ENCODE measurements at places on chromosomes 2 and 18. TPM values are rescaled to one million over a fixed set of nuclear protein-coding genes. Genes with fewer than 3 reads are reported as not detected.

LMAN2L gene
- total RNA-seq, result 12.5 TPM

SH3RF3 gene
- total RNA-seq, result 1.1 TPM

DNA sequence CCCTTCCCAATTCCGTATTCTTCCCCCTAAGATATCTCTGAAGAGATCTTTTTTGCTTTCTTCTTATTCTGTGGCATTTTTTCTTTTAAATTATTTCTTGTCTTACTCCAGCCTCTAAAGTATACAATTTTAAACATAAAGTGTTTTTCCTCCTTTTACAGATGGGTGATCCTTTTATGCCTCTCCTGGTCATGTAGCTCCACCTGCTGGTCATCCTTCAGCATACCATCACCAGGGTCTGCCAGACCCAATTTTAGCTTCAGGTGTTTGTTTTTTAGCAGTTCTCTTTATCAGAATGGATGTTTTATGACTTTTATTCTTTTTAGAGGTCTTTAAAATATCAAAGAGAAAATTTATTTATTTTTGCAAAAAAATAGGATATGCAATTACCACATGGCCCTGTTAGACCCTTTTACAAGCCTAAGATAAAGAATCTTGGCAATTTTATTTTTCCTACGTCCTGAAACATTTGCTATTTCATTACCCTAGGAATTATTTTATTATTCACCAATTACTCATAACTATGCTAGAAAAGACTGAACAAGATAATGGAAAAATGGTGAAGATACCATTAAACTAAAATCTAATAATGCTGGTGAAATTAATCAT is 55.5 kb downstream of the PIGN start:
- no peaks in the 10 kb centered on the region for H3K27me3 ChIP-seq
- no peak overlapping the region for H3K4me3 ChIP-seq
- H3K27ac ChIP-seq, result no peak overlapping the region
- DNase-seq, result peak; percentile 19

DNA sequence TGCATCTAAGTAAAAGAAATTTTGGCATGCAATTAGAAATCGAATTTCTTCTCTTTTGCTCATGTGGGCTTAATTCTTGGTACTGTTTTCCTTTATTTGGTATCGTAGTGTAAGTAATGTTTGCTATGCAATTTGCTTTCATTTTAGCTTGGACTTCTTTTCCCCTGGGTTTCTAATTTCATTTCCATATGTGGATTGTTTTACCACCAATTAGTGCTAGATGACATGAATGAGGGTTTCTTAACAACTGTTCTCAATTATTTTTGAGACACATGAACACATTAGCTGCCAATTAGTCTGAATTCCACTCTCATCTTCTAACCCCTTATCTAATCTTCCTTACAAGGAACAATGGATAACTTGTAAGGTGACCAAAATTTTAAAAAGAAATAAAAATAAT is 1047.2 kb upstream of the PIK3C3 start:
- no peaks in the 10 kb centered on the region for H3K36me3 ChIP-seq
- H3K4me1 ChIP-seq, result no peaks in the 10 kb centered on the region
- no peak for DNase-seq
- no peak overlapping the region for H3K27ac ChIP-seq
- H3K4me3 ChIP-seq, result no peak overlapping the region

- no peak for DNase-seq
- no peaks in the 10 kb centered on the region for H3K4me1 ChIP-seq
- H3K27ac ChIP-seq, result no peak overlapping the region
- no peaks in the 10 kb centered on the region for H3K36me3 ChIP-seq
Measured at GRCh38 chr2:66507673-66508201, 72.8 kb downstream of the MEIS1 start.

REG3A gene
- total RNA-seq, result 834 TPM

SIX3 gene
- total RNA-seq, result not detected

DNA sequence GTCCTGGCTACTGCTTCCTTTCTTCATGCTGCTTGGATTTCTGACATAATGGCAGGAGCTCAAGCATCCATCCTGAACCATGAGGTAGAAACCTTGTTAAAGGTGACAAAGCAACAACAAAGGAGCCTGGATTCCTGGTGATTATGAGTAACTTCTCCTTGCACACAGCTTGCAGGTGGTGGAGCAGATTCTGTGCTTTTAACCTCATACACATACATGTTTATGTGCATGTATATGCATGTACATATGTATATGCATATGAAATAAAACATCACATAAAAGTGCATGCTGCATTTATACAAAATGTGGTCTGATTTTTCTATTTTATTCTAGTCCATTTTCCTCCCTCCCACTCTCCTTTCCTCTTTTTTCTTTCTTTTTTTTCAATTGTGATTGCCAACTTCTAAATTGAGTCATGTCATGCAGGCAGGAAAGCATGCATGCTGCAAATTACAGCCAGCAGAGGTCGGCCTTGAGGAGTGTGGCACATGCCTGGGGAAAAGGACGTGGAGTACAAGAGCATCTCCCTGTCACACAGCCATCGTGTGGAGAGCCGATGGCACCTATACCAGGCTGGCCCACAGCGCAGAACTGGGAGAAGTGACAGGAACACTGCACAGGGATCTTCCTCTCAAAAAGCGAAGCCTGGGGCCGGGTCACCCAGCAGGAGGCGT is 17.9 kb downstream of the LCT start:
- H3K36me3 ChIP-seq, result no peaks in the 10 kb centered on the region
- DNase-seq, result no peak
- H3K27ac ChIP-seq, result no peak overlapping the region

GRCh38 chr2:39325966-39326365 is 82.2 kb upstream of the CDKL4 start:
- no peak overlapping the region for H3K4me3 ChIP-seq
- no peak for DNase-seq
- H3K27me3 ChIP-seq, result no peaks in the 10 kb centered on the region
- peaks cover 32% of the 10 kb centered on the region for H3K36me3 ChIP-seq
- H3K27ac ChIP-seq, result no peak overlapping the region
- no peaks in the 10 kb centered on the region for H3K4me1 ChIP-seq

G6PC2 gene
- total RNA-seq, result not detected

- H3K27ac ChIP-seq, result no peak overlapping the region
- H3K4me1 ChIP-seq, result peaks cover 20% of the 10 kb centered on the region
- no peaks in the 10 kb centered on the region for H3K36me3 ChIP-seq
- no peaks in the 10 kb centered on the region for H3K27me3 ChIP-seq
- DNase-seq, result no peak
Measured at GRCh38 chr18:74528913-74529312, 5.4 kb upstream of the CNDP1 start.

GRCh38 chr2:38113981-38114708 is 38.2 kb upstream of the CYP1B1 start:
- no peak overlapping the region for H3K27ac ChIP-seq
- H3K36me3 ChIP-seq, result no peaks in the 10 kb centered on the region
- H3K4me3 ChIP-seq, result no peak overlapping the region
- H3K4me1 ChIP-seq, result no peaks in the 10 kb centered on the region

DNA sequence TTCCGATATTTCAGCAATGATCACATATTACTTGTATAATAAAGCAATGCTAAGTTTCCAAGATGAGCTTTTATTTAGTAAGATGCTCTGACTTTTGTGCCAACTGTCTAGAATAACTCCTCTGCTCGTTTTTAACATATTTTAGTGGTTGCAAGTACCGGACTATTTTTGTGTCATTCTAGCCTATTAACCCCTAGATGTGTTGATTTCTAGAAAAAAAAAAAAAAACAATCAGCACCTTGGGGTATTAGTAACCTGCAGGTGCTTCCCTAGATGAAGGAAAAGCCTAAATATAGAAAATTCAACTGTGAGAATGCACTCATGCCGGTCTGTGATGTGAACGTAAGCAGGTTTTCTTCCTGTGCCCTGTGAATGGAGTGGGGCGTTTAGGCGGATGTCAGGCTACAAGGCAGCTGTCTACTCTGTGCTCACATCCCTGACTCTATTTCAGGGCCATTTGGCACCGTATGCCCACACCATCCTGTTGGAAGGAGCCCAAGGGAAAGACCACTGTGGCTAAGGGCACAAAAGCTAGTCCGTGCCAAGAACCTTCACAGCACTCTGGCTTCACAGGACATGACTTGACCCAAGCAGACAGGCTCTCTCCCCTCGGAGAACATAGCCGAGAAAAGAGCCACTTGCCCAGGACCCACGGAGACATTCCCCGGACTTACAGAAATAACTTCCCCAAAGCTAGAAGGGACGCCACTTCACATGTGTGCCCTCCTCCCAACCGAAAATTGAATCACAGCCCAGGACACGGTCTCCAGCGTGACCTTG is 60.9 kb upstream of the AGAP1 start:
- H3K4me3 ChIP-seq, result no peak overlapping the region
- no peaks in the 10 kb centered on the region for H3K4me1 ChIP-seq
- no peaks in the 10 kb centered on the region for H3K27me3 ChIP-seq
- no peak for DNase-seq
- no peak overlapping the region for H3K27ac ChIP-seq
- H3K36me3 ChIP-seq, result no peaks in the 10 kb centered on the region

NYAP2 gene
- total RNA-seq, result not detected

- peak; percentile 52 for DNase-seq
- H3K27me3 ChIP-seq, result no peaks in the 10 kb centered on the region
- H3K27ac ChIP-seq, result no peak overlapping the region
- no peaks in the 10 kb centered on the region for H3K36me3 ChIP-seq
- no peaks in the 10 kb centered on the region for H3K4me1 ChIP-seq
Measured at GRCh38 chr2:219037783-219038499, 3.4 kb downstream of the CFAP65 start.

HOXD11 gene
- not detected for total RNA-seq

- no peak overlapping the region for H3K27ac ChIP-seq
- H3K4me3 ChIP-seq, result no peak overlapping the region
- DNase-seq, result no peak
- no peaks in the 10 kb centered on the region for H3K36me3 ChIP-seq
- H3K4me1 ChIP-seq, result no peaks in the 10 kb centered on the region
- no peaks in the 10 kb centered on the region for H3K27me3 ChIP-seq
Measured at GRCh38 chr2:39379643-39380524, 57.2 kb downstream of the MAP4K3 start.

IL1B gene
- total RNA-seq, result 0.53 TPM

DNA sequence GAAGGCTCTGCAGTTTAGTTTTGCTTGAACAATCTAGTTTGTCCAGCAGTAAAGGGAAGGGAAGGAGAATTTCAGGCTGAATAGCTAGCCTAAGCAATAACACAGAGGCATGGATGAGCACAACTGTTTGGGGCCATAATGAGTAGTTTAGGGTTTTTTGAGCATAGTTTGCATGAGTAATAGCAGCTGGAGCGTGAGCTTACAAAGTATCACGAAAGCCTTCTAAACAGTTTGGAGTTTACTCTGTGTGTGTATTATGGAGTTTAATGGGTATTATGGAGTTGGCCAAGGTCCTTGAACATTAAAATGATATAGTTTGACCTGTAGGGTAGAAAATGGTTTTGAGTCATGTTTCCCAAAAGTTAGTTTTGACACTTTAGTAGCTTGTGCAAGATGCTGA is 782.3 kb downstream of the ERBB4 start:
- DNase-seq, result no peak
- no peak overlapping the region for H3K4me3 ChIP-seq
- no peaks in the 10 kb centered on the region for H3K27me3 ChIP-seq
- no peaks in the 10 kb centered on the region for H3K36me3 ChIP-seq
- no peak overlapping the region for H3K27ac ChIP-seq
- no peaks in the 10 kb centered on the region for H3K4me1 ChIP-seq

GRCh38 chr18:75207310-75208154 is 1.4 kb downstream of the PTGR3 start:
- H3K4me1 ChIP-seq, result peaks cover 43% of the 10 kb centered on the region
- peak overlapping the region; percentile 100 for H3K27ac ChIP-seq
- no peak for DNase-seq
- no peaks in the 10 kb centered on the region for H3K27me3 ChIP-seq
- H3K36me3 ChIP-seq, result no peaks in the 10 kb centered on the region

DNA sequence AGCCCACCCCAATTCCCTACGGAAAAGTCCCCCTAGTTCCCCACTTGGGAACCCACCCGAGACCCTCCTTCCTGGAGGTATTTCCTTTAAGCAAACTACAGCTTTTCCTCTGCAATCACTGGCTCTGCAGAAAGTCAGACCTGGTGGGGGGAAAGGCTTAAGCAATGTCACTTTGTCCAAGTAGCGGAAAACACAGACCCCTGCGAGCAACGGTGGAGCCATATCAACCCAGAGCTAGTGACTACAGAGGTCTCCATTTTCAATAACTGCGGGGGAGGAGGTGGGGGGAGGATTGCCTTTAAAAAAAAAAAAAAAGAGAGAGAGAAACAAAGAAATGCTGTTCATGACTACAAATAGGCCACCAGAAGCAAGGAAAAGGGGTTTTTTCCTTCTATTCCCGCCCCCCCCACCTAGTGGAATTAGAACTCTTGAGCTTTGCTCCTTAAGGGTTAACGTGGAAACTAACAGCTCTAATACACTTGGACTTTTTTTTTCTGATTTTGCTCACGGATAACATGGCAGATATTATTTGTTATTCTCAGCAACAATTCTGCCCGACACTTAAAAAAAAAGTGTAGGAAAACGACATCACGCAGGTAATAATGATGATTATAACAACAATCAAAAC is 1.1 kb upstream of the FRZB start:
- H3K27me3 ChIP-seq, result no peaks in the 10 kb centered on the region
- H3K4me1 ChIP-seq, result no peaks in the 10 kb centered on the region
- no peaks in the 10 kb centered on the region for H3K36me3 ChIP-seq
- DNase-seq, result no peak
- H3K4me3 ChIP-seq, result peak overlapping the region; percentile 47

SIGLEC15 gene
- total RNA-seq, result not detected

- no peak for DNase-seq
- no peak overlapping the region for H3K4me3 ChIP-seq
- no peak overlapping the region for H3K27ac ChIP-seq
- H3K36me3 ChIP-seq, result peaks cover 70% of the 10 kb centered on the region
Measured at GRCh38 chr18:13051159-13051558, 60.0 kb downstream of the CEP192 start.

FTCDNL1 gene
- total RNA-seq, result not detected

UGT1A9 gene
- total RNA-seq, result 15.8 TPM

- no peak for DNase-seq
- H3K4me1 ChIP-seq, result no peaks in the 10 kb centered on the region
- no peak overlapping the region for H3K4me3 ChIP-seq
Measured at GRCh38 chr2:195038153-195038552, 618.9 kb upstream of the SLC39A10 start.

DNA sequence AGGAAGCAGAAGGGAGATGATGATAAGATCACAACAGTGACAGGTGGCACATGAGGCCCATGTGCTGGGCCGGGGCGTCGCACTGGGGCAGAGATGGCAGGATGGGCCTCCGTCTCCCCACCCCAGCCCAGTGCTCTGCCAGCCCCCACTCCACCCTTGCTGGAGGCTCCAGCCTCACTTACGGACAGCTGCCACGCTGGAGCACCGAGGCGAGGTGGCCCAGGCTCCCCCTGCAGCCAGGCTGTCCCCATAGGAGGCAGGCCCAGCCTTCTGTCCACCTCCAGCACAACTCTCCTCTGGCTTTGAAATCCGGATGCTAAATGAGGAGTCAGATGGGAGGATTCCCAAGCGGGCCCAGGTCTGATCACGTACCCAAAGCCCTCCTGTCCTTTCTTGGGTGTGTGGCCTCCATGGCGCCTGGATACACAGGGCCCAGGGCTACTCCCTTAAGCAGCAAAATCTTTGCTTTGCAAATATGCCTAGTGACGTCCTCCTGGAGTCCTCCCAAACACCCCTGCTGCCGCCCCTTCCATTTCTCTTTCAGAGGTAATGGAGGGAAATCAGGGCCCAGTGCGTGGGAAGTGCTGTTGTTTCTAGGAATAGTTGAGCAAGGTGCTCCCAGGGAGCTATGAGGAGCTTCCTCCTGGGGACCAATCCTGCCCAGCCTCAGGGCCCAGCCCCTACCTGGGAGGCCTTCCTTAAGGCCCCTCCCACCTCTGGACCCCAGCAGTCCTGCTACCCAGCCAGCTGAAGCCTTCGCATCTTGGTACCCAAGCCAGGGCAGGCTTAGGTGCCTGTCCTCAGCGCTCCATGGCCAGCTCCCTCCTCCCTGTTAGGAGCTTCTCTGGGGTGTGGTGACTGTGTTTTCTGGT is 170.4 kb upstream of the MYCN start:
- no peak overlapping the region for H3K27ac ChIP-seq
- H3K4me3 ChIP-seq, result no peak overlapping the region
- no peaks in the 10 kb centered on the region for H3K27me3 ChIP-seq
- no peaks in the 10 kb centered on the region for H3K36me3 ChIP-seq
- DNase-seq, result peak; percentile 38
- H3K4me1 ChIP-seq, result no peaks in the 10 kb centered on the region
